Fibroblast of mammary gland (primary cell): ENCODE measurements at places on chromosomes 2 and 18.
A peak's percentile ranks its signal among the peaks of the same experiment; 100 is the strongest.

DNA sequence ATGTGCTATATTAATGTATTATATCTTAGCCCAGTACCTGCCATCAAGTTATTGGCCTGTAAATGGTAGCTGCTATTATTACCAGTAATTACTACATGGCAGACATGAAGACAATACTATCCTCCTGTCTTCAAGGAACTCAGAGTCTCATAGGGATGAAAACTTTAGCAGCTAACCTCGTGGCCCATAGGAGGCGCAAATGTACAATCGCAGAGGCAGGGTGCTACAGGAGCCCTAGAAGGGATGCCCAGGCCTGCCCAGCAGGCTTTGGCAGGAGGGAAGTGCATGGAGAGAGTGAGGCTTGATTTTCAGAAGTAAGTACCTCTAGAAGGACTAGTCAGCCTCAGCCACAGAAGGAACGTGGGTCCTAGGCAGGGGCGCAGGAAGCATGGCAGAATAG lies 44.7 kb upstream of the KIDINS220 start:
- DNase-seq: peak; percentile 48

DNA sequence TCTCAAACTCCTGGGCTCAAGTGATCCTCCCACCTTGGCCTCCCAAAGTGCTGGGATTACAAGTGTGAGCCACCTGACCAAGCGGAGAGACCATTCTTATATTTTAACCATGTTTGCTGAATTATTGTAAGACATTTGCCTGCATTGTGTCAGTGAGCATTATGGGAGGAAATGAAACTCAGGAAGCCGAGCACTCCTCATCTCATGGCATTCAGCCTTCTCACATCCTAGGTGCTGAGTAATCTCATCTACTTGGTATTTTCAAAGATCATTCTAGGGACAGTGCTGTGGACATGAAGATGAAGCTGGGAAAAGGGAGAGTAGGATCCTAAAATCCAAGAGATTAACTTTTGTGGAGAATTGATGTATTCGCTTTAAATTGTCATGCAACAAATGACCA lies 66.1 kb downstream of the NAPG start:
- no peak for DNase-seq

DNA sequence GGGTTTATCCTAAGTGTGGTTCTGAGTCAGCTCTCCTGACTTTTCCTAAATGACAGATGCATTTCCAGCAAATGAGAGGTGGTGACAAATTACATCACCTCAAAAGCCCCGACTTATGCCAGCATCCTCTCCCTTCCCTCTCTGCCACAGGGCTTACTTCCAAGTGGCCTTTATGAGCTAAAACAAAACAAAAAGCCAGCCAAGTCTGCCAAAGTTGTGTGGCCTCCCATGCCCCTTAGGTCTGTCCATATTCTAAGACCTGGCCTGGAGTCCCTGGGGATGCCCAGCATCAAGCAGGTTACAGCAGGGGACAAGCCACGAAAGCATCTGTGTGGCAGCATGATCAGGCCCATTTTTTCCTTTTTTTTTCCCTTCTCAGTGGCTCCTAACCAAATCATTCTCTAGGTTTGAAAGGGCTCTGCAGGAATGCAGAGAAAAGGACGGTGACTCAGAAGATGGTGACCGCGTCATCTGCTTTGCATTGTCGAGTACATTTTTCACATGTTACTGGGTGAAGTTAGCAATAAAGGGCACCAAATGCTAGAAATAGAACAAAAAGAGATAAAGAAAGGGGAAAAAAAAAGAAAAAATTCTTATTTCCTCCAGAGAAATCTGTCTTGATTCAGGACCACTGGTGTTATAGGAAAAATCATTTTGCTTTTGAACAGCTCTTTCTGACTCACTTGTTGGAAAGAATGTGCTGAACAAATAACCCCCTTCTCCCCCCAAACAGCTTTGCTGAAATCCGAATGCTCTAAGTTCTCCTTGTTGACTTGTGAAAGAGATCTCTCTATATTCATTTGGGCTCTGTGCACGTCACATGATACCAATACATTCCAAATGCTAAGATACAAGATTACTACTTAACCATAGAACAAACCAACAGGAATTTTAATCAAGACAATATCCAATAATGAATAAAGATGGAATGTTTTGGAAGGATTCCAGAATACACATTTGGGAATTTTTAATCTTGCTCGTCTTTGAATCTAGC lies 178.7 kb downstream of the EN1 start:
- peak; percentile 99 for DNase-seq

DNA sequence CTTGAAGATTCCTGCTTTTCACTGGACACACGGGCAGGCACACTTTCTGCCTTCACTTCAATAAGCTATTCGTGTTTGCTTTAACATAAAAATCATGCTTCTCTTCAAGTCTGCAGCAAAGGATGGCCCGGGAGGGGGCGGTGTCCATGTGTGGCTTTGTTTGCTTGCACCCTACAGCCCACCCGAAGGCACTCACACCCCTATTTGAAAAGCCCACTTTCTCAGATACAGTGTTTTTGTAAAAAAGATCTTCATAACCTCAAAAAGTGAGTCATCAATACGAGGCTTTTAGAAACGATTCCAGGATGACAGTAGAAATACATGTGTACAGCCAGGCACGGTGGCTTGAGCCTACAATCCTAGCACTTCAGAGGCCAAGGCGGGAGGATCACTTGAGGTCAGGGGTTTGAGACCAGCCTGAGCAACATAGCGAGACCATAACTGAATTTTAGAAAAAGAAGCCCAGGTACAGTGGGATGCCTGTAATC lies 36.5 kb upstream of the HPCAL1 start:
- DNase-seq: peak; percentile 70

DNA sequence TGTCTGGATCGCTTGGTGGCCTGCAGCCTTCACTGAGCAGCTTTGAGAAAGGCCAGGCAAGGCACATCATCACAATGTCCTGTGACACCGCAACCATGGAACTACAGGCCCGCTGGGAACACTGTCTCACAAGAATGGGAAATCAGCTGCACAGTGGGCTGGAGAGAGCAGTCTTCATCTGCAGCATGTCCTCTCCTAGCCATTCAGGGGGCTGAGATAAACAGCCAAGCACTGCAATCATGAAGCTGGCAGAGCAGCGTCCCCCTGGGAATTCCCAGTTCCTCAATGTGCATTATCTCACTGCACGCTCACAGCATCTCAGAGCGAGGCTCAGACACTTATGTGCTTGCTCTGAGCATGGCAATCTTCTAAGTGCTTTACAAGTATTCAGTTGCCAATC lies 1.9 kb downstream of the CMPK2 start:
- DNase-seq: no peak

- no peak for DNase-seq
Measured at GRCh38 chr2:107927034-107927534, 59.2 kb upstream of the SLC5A7 start.

DNA sequence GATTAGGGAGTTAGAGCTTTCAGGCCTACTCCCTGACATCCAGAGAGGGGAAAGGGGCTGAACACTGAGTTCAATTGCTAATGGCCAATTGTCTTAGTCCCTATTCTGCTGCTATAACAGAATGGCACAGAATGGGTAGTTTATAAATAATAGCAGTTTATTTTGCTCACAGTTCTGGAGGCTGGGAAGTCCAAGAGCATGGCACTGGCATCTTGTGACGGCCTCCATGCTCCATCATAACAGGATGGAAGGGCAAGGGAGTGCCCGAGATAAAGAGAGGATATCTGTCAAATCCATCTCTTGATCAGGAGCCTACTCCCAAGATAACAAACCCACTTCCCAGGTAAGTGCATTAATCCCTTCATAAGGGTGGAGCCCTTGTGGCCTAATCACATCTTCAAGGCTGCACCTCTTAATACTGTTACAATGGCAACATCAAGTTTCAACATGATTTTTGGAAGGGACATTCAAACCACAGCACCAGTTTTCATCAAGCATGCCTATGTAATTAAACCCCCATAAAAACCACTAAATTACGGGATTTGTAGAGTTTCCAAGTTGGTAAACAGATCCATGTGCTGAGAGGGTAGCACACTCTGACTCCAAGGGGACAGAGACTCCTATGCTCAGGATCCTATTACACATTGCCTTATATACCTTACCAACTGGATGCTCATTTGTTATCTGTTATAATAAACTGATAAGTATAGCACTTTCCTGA lies 44.6 kb downstream of the BAZ2B start:
- peak; percentile 54 for DNase-seq

DNA sequence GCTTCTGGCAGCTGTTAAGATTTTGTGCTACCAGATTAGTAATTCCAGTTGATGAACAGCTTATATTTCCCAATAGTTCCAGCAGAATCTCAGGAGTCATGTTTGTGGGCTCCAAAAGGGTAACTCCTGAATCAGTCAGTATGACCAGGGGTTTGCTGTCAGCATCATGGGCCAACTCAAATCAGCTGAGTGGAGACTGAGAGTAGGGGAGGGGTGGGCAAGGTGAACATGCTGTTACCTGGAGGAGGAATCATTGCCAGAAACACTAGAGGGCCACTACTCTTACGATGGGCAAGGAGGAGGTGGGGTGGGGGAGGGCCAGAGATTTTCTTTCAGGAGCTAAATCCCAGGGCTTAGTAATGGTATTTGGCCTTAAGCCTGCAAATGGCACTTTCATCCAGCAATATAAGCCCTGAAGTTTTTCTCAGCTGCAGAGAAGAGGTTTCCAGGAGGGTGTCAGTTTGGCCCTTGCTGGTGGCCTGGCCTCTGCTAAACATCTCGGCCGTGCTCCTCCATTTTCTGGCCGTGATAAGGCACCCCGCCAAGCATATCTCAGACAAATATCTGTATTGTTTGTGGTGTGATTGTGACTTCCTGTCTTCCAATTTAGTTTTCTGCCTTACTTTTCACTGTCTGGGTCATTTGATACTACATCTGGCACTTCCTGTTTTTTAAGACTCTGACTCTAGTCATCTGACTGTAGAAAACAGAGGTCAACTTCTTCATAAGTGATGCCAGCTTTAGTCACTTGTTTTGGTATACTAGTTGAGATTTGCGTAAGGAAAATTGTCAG lies 120.5 kb upstream of the CXCR4 start:
- DNase-seq: peak; percentile 71

- no peak for DNase-seq
Measured at GRCh38 chr2:136424112-136424511, 306.2 kb upstream of the CXCR4 start.

DNA sequence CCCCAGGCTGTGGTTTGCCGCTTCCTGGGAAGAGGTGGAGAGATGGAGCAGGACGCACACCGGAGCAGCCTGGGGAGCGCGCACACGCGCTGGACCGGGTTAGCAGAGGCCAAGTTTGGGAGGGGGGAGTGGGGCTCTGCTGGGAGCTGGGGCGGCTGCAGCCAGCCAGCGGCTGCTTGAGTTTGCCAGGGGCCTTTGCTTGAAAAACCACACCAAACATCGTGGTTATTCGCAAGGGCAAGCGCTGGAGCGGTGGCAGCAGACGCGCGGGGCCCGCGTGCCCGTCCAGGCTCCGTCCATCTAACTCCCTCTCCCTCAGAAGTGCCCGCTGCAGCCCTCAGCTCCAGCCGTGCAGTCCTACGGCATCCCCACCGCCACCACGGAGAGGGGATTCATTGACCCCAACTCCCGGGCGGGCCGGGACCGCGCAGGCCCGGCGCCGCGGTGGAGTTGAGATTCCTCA lies 4.6 kb downstream of the PTGR3 start:
- DNase-seq: no peak
